ENCODE measurements at places on chromosomes 16 and 17.
A peak's percentile ranks its signal among the peaks of the same experiment; 100 is the strongest.

DNA sequence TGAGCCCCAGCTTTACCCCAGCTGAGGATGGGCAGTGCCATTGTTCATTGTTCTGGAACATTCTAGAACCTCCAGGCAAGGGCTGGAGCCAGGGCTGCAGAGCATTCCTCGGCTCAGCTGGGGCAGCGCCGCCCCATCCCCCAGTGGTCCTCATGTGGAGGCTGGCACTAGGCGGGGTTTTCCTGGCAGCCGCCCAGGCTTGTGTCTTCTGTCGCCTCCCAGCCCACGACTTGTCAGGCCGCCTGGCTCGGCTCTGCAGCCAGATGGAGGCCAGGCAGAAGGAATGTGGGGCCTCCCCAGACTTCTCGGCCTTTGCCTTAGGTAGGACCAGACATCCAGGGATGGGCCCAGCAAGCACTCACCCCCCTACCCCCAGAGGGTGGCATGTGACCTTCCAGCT is at the start of gene TMEM95:
TSS of gene TMEM95 (plus strand) at position 104 of the 400 bp plus-strand sequence. CDS start at position 153, 49 bp downstream.
- DNase-seq = no peak

GRCh38 chr16:68823401-68824135 is 19.8 kb upstream of the TANGO6 start:
- DNase-seq = peak; percentile 88

- DNase-seq = no peak
Measured at GRCh38 chr16:6428861-6429260, 903.8 kb upstream of the RBFOX1 start.

DNA sequence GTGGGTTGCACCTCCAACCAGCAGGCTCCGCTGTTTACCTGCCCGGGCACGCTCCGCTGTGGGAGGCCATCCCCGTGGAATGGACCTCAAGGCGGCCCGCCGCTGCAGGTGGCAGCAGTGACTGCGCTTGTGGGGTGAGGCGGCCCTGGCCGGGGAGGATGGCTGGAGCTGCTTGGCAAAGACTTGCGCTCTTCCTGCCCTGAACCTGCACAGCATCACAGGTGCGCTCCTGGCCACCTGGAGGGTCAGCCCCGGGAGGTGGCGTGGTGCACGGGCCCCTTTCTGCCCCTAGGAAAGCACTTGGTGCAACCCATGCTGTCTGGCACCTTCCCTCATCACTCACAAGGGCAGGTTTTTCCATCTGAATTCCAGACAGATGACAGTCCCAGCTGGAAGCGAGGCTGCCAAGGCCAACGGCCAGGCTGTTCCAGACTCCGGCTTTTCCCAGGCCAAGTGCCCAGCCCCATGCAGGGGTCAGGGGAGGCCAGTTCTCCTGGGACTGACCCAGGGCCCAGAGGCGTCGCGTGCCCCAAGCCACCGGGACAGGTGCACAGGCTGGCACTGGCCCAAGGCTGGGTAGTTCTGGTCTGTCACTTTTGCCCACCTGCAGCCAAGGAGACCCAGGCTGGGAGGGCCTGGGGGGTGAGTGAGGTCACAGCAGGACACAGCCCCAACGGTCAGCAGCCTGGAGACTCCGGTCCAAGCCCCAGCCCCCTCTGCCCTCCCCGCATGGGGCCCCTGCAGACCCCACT is 13.3 kb downstream of the UTS2R start:
- DNase-seq = no peak

All from fibroblast of pulmonary artery (primary cell).